ENCODE measurements at places on chromosomes 7 and 10.

DNA sequence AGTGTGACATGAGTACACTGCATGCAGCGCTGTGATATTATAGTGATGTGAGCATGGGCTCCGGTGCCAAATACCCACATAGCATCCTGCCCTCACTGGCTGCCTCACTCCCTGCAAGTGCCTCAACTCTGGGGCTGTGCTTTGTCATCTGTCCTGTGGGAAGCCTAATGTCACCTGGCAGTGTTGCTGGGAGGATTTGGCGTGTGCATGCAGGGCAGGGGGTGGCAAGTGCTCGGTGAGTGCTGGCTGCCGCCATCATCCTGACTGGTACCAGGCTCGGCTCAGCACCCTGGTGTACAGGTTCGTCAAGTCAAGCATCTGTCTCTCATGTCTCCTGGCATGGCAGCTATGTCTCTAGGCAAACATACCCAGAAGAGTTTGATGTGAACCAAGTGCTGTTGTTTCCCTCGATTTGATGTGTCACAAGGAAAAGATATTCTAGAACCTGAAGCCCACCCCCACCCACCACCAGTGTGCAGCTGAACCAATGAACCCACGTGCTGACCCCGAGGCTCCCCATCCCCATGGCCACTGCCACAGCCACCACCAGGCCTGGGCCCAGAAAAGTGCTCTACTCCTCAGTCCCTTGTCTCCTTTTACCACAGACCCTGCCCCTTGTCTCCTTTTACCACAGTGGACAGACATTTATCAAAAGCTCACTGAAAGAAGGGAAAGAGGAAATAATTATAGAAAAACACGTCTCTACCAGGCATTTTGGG lies 135.8 kb downstream of the MAPK8 start:
- no peak for DNase-seq

- DNase-seq, result peak; percentile 68
These were observed 694 bp downstream of the COL1A2 start for GRCh38 chr7:94395141-94396036.

DNA sequence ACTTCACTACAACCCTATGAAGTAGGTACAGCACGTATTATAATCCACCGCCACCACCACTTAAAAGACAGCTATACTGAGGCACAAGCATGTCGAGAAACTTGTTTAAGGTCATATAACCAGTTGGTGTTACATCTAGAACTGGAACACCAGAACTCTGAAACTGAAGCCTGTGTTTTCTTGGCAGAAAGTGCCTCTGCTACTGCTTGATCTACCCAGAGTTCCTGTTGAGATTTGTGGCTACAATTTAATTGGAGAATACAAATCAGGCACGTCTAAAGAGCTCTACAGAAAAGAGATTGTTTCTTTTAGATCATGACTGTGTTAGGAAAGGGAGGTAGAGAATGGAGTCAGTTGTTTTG lies 4.3 kb upstream of the ADD3 start:
- no peak for DNase-seq

GRCh38 chr10:76581506-76582256 lies 1055.9 kb downstream of the KCNMA1 start:
- no peak for DNase-seq

GRCh38 chr7:26789481-26790184 lies 74.8 kb downstream of the SKAP2 start:
- no peak for DNase-seq

GRCh38 chr7:32115831-32116230 lies 45.6 kb upstream of the PDE1C start:
- DNase-seq, result no peak

- no peak for DNase-seq
These were observed 30.7 kb upstream of the RASGEF1A start for GRCh38 chr10:43297534-43297933.

DNA sequence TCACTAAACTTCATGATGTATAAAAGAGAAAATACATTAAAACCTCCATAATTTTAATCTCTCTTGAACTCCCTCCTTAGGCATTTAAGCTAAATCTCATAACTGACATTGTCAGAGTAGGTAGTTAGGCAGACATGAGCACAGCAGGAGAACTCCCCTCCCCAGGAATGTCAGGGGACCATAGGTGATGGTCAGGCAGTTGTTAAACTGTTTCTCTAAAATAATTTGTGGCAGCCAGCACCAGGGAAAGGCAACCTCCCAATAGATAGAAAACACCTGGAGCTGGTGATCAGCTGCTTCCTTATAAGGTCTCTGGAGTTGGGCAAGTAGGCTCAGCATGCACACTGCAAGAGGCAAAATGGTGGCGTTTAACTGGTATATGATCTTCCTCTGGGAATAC lies 73.0 kb downstream of the TPK1 start:
- no peak for DNase-seq

GRCh38 chr7:66758950-66759628 lies 18.6 kb downstream of the RABGEF1 start:
- DNase-seq, result no peak

DNA sequence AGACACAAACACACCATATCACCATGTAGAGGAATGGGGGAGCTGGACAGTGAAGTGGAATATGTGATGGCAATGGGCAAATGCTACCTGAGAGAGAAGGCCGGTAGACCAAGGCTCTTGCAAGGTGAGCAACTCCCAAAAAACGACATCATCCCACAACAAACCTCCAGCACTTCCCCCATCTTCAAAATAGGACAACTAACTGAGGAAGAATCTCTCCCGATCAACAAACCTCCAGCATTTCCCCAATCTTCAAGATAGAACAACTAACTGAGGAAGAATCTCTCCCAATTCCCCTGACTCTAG lies 387.2 kb downstream of the PARD3 start:
- no peak for DNase-seq

DNA sequence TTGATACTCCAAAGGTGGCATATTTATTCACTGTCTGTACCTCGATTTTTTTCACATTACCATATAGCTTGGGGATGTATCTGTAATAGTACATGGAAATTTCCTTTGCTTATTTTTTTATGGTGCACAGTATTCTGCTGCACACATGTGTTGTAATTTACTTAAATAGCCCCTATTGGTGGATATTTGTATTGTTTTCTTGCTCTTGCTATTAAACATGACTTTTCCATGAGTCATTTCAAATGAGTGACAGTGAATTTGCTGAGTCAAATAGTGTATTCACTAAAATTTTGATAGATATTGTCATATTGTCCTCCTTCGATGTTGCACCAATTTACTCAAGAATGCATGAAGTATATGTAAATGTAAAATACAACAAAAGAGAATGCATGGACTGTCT lies 122.7 kb upstream of the STEAP4 start:
- DNase-seq, result no peak

GRCh38 chr10:4407783-4408182 lies 418.2 kb upstream of the AKR1E2 start:
- no peak for DNase-seq

DNA sequence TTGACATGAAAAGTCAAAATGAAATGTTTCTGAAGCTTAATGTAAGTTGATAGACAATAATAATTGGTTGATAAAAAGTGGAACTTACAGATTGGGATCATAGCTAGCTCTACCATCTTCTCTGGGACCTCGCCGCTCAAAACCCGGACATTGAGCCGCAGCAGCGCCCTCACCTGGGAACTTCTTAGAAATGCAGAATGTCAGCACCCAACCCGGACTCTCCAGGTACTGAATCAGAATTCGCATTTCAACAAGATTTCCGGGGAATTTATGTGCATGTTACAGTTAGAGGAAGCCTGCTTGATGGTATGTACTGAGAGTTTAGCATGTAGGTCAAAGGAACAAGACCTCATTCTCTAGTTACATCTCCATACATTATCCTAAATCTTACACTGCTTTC lies 36.7 kb upstream of the ABLIM1 start:
- no peak for DNase-seq

DNA sequence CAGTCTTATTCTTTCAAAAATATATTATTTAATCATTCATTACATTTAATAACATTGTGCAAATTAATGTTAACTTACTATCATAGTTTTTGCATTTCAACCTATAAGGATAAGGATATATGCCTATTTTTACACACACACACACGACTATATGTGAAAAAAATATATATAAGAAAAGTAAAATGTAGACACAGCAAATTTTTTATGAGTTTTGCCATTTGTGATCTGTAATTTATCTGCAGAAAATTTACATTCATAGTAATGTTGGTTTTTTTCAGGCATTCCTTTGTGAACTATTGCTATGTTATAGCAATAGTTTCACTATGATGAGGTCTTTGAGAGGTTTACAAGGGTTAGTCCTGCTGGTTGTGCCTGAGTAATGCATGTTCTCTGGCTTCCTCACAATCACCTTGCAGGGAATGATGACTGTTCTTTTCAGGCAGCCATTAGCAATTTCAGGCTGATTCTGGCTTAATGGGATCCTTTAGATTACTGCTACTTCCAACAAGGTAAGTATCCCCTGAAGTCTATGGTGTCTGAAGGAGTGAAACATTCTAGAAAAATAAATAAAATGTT lies 183.7 kb upstream of the CDK1 start:
- no peak for DNase-seq

DNA sequence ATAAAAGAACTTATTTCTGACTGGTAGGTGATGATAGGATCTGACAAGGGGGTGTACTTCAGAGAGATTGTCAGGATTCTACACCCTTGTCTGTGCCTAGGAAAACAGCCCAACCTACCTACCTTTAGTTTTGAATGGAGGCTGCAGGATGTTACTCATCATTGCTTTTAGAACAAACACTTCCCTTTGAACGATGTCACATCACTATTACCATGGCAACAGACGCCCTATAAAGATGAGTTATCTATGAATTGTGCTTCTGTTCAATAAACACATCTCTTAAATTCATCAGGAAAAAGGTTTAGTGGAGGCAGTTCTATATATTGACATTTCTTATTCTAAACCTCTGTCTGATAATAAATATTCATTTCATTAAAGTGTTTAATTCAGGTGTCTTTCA lies 362.4 kb downstream of the CNTNAP2 start:
- no peak for DNase-seq

DNA sequence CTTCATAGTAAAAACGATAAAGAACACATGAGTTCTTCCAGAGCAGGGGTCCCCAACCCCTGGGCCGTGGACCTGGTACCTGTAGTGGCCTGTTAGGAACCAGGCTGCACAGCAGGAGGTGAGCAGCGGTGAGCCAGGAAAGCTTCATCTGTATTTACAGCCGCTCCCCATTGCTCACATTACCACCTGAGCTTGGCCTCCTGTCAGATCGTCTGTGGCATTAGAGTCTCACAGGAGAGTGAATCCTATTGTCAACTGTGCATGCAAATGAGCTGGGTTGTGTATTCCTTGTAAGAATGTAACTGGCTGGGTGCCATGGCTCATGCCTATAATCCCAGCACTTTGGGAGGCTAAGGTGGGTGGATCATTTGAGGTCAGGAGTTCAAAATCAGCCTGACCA lies 229.5 kb downstream of the CNTNAP2 start:
- DNase-seq, result no peak

DNA sequence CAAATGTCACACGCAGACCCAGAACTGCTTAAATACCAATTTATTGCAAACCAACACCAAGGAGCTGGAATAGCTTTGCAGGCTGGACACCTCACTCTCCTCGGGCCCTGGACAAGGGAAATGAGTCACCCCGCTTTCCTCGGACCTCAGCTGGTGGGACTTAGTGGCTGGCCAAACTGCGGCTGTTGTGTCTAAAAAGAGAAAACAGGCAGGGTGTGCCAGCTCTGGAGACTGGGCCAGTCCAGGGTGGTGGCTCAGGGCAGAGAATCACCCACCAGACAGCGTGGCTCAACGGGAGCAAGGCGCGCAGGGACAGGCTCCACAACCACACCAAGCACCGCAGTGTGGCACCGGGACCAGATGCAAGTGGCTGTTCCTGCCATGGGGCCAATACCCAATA lies 58.2 kb upstream of the CAMK2B start:
- no peak for DNase-seq

- DNase-seq, result no peak
These were observed 50.6 kb upstream of the ITGB1 start for GRCh38 chr10:33008499-33009243.

GRCh38 chr10:75428434-75429158 lies 2.8 kb upstream of the LRMDA start:
- no peak for DNase-seq

- no peak for DNase-seq
These were observed 70.5 kb upstream of the KCTD7 start for GRCh38 chr7:66558201-66558641.

DNA sequence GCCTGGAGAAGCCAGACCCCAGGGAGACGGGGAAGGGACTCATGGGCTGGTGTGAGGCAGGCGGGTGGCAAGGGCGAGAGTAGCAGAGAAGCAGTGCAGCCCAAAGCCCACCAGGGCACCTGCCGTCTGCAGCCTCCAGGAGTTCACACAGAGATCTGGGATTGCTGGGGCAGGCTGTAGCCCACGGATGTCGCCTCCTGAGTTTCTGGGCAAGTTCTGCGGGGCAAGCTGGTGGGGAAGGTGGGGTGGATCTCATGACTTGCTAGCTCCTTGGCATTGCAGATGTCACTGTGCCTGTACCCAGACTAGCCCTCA lies 6.0 kb downstream of the ADCK2 start:
- DNase-seq, result no peak

- no peak for DNase-seq
These were observed 64.4 kb downstream of the VSTM4 start for GRCh38 chr10:49050906-49051305.

DNA sequence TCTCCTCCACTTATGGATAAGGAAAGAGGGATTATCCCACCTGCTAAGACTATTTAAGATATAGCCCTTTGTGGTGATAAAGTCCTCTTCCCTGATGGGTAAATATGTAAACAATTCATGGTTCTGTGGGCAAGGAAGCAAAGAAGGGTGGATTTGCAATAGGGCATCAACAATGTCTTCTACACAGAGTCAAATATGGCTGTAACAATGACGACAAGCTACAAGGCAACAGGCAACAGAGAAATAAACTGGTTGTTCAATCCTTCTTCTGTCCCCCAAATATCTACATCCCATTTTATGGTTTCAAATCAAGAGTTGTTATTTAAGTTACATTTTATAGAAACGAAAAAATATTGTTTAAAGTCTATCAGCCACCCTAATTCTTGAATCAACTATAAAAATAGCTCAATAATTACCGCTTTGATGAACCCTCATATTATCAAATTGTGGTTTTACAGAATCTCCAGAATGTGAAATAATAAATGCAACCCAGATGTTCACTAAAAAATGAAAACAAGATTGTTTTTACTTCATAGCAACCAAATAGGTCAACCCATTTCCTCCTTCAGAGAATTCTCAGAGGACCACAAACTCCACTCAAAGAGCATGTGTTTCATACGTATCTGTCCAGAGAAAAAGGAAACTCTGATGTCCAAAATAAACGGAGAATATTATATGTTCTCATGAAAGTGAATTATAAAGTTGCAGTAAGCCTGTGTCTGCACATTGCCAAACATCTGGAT lies 13.8 kb downstream of the CYTH3 start:
- no peak for DNase-seq
